ENCODE measurements at places on chromosomes 4 and X.

- DNase-seq: no peak
Observed at GRCh38 chrX:120253784-120254183, 3.2 kb downstream of the ZBTB33 start.

DNA sequence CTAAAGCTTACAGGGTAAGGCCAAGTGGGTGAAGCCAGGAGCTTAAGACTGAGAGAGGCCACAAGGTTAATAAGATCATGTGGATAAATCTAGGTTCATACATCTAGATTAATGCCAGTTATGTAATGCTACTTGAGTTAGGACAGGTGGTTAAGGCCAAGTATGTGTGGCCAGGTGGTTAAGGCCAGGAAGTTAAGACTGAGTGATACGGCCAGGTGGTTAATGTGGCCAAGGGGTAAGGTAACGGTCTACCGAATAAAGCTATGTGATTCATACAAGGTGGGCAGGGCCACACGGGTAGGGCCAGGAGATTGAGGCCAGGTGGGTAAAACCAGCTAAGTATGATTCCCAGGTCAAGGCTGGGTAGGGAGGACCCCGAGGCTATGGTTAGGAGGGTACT lies 223.0 kb downstream of the TACR3 start:
- DNase-seq: no peak

DNA sequence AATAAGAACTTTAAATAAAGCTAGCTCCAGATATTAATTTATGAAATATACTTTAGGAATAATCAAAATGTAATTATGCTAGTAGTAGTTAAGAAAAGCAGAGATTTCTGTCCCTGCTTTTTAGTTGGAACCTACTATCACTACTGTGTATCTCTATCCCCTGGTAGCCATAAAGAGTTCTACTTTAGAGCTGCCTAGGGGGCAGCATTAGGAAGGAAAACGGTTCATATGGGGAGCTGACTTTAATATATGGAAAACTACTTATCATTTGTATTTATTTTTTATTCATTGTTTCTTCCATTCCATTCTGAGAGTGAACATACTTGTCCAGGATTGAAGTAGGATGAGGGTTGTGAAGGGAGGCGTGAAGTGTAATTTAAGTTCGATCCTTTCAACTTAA lies 40.9 kb downstream of the CPEB2 start:
- no peak for DNase-seq

DNA sequence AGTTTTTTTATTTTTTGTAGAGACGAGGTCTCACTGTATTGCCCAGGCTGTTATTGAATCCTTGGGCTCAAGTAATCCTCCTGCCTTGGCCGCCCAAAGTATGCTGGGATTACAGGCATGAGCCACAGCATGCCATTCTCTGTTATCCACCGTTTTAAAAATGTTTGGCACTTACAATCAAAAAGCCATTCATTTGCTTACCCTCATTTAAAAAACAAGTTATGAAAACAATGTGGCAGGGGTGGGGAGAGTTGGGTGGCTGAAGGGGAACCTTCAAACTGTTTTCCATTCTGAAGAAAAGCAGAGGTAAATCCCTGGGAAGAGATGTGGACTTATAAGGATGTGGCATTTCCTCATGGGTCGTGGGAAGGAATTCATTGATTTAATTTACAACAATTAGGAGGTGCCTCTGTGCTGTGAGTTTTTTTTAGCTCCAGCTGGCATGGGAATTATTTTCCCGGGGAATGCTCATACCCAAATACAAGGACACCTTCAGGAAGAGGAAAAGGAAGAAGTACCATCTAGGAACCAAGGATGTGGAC lies 103.5 kb downstream of the MID1 start:
- DNase-seq: no peak

- no peak for DNase-seq
Observed at GRCh38 chr4:188270273-188271069, 131.2 kb downstream of the TRIML1 start.

GRCh38 chr4:8552024-8552423 lies 28.2 kb upstream of the GPR78 start:
- DNase-seq: no peak

- DNase-seq: no peak
Observed at GRCh38 chr4:125992891-125993290, 678.1 kb downstream of the FAT4 start.
